ENCODE measurements at places on chromosomes 7 and 10.

DNA sequence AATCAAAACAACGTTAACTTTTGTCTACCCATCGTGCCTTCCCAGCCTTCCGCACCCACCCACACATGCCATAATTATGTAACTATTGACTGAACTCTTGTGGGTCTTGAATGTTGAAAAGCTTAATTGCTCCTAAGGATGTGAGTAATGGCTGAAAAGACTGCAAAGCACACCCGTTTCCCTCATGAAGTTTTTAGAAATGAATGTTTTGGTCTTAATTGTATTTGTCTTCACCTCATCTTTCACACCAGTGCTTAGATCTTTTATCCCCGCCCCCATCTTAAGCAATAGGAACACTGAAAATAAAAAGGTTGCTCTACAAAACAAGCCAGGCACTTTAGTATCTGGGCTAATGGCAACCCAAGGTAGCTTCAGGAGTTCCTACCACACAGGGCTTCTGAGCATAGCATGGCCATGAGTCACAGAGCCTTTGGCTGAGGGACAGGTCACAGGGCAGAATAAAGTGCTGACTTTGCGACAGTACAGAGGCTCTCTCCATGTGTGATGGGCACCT, 690.5 kb downstream of the PARD3 start:
- peak; percentile 32 for DNase-seq

DNA sequence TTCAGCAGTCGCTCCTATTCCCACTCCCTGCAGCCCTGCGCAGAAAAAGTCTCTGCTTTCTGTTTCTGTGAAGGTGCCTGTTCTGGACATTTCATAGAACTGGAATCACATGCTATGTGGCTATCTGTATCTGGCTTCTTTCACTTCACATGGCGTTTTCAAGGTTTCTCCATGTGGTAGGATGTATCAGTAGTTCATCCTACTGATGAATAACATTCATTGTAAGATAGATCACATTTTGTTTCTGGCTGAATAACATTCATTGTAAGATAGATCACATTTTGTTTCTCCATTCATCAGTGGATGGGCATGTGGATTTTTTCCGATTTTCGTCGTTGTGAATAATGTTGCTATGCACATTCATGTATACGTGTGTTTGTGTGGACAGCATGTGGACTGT, 44.5 kb downstream of the HSPA12A start:
- DNase-seq, result no peak

- DNase-seq, result no peak
Observed at GRCh38 chr7:134618756-134619530, 27.7 kb upstream of the BPGM start.

- DNase-seq, result no peak
Observed at GRCh38 chr10:88494537-88494936, 88.6 kb downstream of the RNLS start.
